ENCODE measurements at places on chromosomes 16 and 17.

- DNase-seq, result no peak
Measured at GRCh38 chr17:61806936-61807335, 56.4 kb downstream of the BRIP1 start.

DNA sequence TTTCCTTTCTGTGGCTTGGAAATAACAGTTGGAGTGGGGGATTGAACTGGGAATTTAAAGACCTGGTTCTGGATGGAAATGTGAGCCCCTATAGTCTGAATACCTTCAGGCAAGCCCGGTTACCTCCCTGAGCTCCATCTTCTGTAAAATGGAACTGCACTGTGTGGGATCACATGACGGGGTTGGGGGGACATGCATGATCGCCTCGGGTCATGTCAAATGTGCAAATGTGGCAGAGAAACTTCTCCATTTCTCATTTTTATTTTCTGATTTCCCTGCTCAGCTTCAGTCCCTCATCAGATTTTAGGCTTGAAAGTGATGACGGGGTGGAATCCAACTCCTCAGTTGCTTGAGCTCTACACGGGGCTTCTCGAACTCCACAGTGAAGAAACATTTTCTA lies 1.5 kb downstream of the MT1B start:
- DNase-seq, result no peak

DNA sequence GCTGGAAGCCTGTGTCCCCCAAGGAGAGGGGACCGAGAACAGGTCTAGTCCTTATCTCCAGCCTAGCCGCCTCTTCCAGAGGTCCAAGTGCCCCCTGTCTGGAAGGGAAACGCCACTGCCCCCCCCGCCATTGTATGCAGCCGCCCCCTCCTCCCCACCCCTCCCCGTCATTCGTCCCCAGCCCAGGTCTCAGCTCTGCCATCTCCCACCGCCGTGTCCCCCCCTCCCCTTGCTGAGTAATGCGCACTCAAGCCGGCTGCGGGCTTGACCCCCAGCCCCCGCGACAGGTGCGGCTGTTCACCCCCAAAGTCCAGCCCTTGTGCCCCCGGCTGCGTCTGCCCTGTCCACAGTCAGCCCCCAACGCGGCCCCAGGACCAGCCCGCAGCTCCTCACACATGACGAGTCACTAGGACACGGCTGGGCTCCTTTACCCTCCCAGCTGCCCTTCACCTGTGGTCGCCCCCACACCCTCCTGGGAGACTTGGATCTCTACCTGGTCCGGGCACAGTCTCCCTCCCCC lies 622 bp downstream of the GPRC5B start:
- no peak for DNase-seq

DNA sequence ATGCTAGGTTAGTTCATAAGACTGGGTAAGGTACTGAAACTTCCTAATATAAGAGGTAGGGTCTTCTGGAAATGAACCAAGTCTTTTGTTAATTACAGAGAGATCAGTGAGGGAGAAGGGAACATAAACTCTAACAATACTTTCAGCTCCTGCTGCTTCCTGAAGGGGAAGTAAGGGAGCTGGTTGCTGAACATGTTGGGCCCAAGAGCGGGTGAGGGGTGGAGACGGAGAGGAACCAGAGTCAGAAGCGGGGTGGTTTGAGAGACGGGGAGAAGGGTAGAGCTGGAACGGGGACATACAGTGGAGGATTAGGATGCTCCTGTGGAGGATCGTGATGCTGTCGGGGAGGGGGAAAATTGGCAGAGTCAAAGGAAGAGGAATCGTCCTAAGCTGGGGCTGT lies 11.5 kb upstream of the ZNF747 start:
- DNase-seq, result peak; percentile 49

DNA sequence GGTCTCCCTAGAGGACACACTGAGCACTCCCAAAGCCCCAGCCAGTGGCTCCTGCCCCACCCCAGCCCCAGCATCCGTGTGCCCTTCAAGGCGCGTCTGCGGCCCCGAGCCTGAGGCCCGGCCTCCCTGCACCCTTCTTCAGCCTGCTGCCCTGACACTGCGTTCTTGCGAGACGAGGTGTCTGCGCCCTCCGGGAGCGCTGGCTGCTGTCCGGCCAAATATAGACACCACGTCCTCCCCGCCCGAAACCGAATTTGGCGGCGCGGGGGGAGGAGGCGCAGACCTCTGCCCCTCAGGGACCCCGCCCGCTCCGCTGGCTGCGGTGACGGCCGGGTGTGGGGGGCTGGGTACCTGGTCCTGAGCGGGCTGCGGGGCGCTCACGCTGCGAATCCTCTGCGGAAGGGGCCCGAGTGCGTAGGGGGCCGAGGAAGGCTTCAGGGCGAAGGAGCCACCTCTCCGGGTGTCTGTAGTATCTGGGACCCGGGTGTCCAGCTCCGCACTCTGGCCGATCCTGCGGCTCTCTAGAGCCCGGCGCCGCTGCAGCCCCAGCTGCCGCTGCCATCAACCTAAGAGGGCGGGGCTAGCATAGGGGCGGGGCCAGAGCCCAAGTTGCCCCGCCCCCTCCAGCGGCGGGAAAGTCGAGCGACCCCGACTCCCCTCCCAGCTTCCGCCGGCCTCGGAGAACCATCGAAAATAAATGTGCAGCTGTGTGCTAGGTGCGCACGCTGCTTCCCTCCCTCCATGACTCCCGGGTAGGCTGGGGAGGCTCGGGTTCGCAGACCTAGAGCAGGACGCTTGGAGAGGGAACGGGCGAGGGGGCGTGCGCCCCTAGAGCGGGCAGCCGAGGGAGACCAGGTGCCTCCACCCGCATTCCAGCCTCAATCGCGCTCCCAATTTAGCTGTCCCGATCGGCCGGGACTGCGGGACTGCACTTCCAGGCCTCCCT lies at the start of gene CORO6:
CORO6 (minus strand) TSS at position 576 of the 946 bp plus-strand sequence. CDS start 1,491 bp downstream, outside the sequence.
- no peak for DNase-seq

All from inflammatory macrophage treated with lipopolysaccharide for 4 hours (primary cell).